Epithelial cell of alveolus of lung (primary cell): ENCODE measurements at places on chromosomes 1 and 21. TPM values are rescaled to one million over a fixed set of nuclear protein-coding genes. Genes with fewer than 3 reads are reported as not detected.

Gene PEX14
- 17.8 and 20.8 TPM in 2 replicates for total RNA-seq

Gene AKIRIN1
- 37.8 and 49.1 TPM in 2 replicates for total RNA-seq

Gene TMEM61
- total RNA-seq, result 0.26 TPM in 1 of 2 replicates, not detected in the other

Gene ATP6V1G3
- not detected in 2 replicates for total RNA-seq

Gene GUK1
- total RNA-seq, result 197 and 338 TPM in 2 replicates

Gene LRRC38
- 0.39 TPM in 1 of 2 replicates, not detected in the other for total RNA-seq

Gene FCRL6
- not detected in 2 replicates for total RNA-seq

Gene LRRC8C
- total RNA-seq, result 14.9 and 18.2 TPM in 2 replicates

Gene MAP3K21
- total RNA-seq, result 0.24 and 0.78 TPM in 2 replicates

Gene TNFRSF4
- 2.3 TPM in 1 of 2 replicates, not detected in the other for total RNA-seq

Gene CFHR2
- total RNA-seq, result not detected in 2 replicates

Gene AGT
- 0.91 and 1.5 TPM in 2 replicates for total RNA-seq

Gene CFHR1
- not detected in 2 replicates for total RNA-seq

Gene OR2G6
- not detected in 2 replicates for total RNA-seq

Gene LCE1D
- total RNA-seq, result not detected in 2 replicates

Gene ZC3H11A
- total RNA-seq, result 56.1 and 94.6 TPM in 2 replicates

Gene ACKR1
- total RNA-seq, result 0.64 TPM in 1 of 2 replicates, not detected in the other

Gene CYP2J2
- 1.0 and 1.4 TPM in 2 replicates for total RNA-seq

Gene EDARADD
- total RNA-seq, result 0.48 and 0.52 TPM in 2 replicates

Gene GPR161
- total RNA-seq, result 8.9 and 12.8 TPM in 2 replicates

Gene ZBTB7B
- total RNA-seq, result 18.7 and 19.7 TPM in 2 replicates

Gene PTPRC
- not detected in 2 replicates for total RNA-seq

Gene KRTAP20-2
- total RNA-seq, result not detected in 2 replicates
